Hippocampal formation (tissue), 2 donors: ENCODE measurements at places on chromosomes 3 and 15.
A peak's percentile ranks its signal among the peaks of the same experiment; 100 is the strongest.

DNA sequence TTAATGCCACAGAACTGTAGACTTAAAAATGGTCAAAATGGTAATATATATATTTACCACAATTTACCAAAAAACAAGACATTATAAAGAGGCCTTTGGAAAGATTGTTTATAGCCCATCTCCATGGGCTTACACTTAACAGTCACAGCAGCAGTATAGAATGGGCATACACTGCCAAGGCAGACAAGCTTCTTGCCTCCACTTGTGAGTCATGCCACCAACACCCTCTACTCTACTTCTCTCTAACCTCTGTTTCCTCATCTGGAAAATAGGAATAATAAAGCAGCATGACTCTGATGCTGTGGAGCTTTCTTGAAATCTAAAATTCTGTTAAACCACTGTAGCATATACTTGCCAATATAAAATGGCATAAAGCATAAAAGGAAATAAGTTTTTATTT, 14.4 kb upstream of the GPR156 start:
- DNase-seq = no peak

- no peak for DNase-seq
Measured at GRCh38 chr15:100255644-100256043, 86.1 kb downstream of the ADAMTS17 start.

DNA sequence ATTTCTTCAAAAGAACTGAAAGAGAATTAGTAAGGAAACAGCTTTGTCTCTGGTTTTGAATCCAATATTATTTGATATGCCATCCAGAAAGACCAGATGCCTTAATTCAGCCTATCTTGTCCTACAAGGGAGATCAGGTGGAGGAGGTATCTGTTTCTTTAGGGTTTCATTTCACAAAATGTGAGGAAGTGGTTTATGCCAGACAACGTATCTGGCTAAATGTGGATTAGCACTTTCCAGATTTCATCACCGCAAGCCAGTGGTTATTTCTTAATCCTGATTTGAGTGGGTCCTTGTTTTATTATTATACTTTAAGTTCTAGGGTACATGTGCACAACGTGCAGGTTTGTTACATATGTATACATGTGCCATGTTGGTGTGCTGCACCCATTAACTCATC, 271.1 kb downstream of the EBLN2 start:
- no peak for DNase-seq

DNA sequence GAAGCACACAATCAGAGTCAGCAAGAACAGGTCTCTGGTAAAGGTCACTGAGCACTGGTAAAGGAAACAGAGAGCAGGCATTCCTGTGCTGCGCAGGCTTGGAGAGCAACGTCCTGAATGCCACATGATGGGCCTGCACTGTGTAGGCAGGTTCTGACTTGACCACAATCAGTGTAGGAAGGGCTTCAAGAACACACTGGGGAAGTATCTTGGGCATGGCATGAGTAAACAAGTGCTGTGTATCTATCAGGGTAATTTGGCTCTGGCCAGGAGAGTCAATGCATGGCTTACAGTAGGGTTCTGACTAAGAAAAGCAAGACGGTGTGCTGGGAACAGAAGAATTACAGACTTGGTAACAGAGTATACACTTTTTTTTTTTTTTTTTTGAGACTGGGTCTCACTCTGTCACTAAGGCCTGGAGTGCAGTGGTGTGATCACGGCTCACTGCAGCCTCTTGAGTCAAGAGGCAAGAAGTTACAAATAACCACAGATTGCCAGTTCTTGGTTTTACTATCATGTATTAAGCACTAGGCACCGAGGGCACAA, 30.6 kb downstream of the TBC1D2B start:
- no peak for DNase-seq

- DNase-seq = no peak
Measured at GRCh38 chr15:53305101-53305500, 454.4 kb downstream of the WDR72 start.

DNA sequence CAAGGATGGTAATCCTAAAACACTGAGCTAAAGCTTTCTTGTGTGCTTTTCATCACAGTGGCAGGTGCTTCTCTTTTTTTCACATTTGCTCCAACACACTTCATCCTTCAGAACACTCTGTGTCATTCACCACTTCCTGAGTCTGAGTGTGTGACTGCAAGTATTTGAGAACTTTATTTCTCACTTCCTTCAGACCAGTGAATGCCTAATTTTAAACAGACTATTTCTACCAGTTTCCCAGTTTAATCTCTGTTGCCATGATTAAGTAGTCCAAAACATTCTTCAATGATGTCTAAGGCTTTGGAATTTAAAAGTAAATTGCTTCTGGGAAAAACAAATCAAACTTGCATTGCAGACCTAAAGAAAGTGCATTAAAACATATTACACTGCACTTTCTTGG, 541.2 kb downstream of the RBMS3 start:
- no peak for DNase-seq

DNA sequence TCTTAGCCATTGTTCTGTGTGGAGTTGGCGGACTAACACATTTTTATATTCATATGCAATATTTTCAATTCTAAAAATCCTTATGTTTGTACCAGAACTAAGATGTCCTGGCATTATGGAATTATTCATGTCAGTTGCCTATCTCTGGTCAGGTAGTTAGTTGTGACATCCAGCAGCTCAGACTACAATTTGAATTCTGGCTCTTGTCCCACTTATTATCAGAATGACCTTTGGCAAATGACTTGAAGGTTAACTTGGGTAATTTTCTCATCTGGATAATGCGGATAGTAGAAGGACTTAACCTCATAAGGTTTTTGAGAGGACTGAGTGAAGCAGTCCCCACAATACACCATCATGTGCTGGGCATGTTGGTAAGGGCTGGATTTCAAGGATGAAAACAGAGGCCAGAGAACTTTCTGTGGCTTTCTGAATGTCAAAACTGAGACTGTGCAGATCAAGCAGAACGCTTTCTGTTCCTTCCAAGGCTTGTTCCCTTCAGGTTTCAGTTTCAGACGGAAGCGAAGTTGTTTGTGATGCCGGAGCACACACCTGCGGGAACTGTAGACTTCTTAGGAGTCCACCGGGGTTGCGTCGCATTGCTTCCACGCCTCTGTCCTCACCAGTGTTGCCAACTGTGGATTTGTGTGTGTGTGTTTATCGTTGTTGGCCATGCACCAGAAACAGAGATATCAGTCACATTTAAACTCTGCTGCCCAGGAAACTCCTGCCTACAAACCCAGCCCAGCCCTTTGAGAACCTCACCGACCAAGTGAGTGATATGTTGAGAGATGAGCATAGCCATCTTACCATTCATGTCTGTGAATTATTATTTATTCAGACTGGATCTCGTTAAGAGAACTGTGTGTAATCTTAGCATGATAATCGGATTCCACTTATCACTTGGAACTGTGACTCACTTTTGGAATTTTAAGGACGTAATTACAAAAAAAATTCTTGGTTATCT, 76.0 kb downstream of the PTPRG start:
- no peak for DNase-seq

DNA sequence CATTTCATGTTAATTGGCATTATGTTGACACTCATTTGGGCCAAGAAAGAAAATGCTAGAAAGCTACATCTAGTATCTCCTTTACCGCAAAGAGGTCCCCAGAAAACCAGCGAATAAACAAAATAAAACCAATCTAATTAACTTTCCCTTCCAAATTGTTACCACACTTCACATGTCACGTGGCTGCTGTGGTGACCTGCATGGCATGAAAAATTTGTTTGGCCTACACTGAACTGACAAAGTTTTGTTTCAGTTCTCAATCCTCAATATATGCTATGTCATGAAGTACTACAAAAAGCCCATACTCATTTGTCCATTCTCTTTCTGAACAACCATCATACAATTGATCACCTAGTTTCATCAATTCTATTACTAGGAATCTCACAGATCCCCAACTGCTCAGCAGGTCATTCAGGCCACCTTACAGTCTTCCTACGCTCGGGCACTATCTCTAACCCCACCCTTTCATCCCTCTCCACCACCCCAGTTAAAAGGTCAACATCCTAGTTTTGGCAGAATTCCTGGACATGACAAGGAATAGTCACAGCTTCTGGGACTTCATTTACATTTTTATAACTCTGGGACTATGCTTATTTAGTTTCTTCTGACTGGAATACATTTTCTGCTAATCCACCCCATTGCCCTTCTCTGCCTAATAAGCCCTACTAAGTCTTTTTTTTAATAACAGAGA, 480.4 kb downstream of the IGSF11 start:
- DNase-seq = no peak

DNA sequence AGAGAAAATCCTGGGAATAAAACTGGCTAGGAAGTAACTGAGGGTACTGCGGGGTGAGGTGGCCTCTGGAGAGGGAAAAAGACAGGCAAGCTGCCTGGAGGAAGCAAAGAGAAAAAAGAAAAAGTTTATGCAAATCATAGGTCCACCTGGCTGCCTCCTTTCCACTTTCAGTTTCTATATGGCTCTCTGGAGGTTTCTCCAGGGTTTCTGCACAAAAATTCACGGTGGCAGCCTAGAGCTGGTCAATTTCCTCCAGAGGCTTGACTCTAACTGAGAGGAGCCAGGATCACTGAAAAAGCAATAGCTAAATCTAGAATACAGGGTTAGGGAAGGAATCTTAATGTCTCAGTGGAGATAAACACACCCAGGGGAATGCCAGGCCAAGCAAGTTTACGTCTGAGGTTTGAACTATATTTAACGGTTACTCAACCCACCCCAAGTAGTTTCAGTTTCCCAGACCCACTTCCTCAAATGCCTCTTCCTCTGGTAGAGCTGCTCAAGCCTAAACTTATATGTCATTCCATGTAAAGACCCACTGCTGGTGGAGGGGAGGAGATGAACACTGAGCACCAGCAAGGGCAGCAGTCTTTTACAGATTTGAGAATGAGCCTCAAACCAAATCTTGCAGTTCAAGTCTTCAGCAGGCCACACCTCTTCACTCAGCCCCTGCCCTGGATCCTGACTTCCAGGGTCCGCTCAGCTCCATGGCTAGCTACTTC, 5.7 kb downstream of the LYSMD2 start:
- DNase-seq = peak; percentile 23

DNA sequence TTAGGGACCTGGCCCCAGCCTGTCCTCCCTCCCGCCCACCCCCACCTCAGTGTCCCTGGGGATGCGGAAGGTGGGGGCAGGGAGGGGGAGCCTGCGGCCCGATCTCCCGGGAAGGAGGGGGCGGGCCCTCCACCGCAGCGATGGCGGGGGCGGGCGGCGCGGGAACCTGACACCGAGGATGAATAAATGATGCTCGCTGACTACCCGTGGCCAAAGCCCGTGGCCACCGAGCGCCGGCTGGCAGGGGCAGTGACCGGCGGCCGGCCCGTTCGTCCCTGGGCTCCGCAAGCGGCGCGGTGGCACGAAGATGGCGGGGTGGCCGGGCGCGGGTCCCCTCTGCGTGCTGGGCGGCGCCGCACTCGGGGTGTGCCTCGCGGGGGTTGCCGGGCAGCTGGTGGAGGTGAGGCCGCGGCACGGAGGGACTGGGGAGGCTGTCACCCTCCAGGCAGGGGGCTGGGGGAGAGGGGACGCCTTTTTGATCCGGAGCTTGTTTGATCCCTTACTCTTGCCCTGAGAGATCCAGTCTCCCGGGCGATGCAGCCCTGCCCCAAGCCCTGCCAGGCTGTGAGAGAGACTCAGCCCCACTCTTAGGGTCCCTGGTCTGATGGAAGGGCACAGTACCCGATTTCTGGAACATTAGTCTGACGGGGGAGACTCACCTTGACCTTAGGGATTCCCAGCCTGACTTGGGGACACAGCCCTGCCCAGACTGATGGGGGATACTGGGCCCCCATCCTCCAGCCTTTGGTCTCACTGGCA, at the start of gene TMIE:
Gene TMIE (plus strand): TSS at position 212 of the 759 bp plus-strand sequence. CDS start 96 bp downstream, at position 308.
- DNase-seq = no peak

GRCh38 chr3:134607054-134608022, 43.5 kb downstream of the KY start:
- no peak for DNase-seq

DNA sequence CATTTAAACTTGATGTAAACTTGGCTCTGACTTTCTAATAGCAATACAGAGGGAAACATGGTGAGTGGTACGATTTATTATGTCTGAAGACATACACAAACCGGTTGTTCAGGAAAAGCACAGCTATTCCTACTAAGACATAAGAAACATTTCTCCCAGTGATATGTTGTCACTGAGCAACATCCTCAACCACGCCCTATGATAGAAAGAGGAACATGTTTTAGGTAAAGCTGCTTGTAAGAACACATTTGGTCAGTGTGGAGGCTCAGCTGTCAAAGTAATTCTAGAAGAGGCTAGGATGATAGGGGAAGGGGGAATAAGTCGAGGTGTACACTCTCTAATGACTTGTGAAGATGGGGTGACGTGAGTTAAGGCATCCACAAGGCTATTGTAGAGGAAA, 42.7 kb upstream of the B3GNT5 start:
- no peak for DNase-seq

DNA sequence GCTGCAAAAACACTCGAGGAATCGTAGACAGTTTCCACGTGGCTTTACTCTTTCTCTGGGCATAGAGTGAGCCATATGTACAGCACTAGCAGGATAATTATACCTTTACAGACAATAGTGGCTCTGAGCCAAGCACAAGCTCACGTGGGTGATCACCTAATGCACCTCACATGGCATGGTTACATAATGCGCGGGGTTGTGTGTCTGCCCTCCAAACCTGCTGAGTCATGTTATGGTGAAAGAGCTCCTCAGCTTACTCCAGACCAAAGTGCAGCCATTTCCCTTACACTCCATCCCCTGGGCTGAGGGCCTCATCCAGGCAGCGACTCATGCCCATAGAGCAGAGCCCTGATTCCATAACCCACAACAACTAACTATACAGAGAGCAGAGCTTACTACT, 1458.4 kb upstream of the CADM2 start:
- DNase-seq = no peak

- no peak for DNase-seq
Measured at GRCh38 chr3:55519019-55519418, 31.9 kb upstream of the WNT5A start.

DNA sequence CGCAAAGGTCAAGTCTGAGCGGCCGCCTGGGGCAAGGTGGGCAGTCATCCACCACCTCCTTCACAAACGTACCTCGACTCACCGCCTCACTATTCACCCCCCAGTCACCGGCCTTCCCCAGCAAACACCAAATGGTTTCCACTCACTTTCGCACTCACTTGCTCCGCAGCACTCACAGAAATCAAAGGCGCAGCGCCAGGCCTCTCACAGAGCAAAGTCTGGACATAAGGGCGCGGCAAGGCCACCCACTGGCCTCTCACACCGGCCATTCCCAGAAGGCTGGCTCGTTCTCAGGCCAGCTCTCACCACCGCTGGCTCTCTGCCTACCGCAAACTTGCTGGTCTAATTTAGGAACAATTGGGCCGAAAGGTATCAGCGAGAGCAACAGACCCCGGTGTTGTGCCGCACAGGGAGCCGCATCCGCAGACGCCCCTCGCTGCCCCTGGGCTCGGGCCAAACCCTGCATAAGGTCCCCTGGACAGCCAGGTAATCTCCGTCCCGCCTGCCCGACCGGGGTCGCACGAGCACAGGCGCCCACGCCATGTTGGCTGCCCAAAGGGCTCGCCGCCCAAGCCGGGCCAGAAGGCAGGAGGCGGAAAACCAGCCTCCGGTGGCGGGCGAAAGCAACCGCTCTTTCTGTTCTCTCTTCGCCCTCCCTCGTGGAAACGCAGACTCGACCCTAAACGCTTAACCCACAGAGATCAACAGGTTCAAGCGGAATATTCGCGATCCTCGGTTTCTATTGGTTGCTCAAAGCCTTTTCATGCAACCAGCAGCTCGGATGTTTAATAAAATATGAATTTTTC, 2.9 kb downstream of the SHOX2 start:
- no peak for DNase-seq

GRCh38 chr3:47288966-47289910, 6.5 kb downstream of the KLHL18 start:
- DNase-seq = no peak

GRCh38 chr3:24952388-24952787, 457.7 kb upstream of the THRB start:
- DNase-seq = no peak

GRCh38 chr3:147216143-147216673, 190.1 kb downstream of the ZIC4 start:
- DNase-seq = no peak
